Activated CD4-positive, alpha-beta T cell treated with anti-CD3 and anti-CD28 coated beads, Interleukin-2, amount 50 U/mL, for 4 hours (primary cell): ENCODE measurements at places on chromosomes 6 and 20.

GRCh38 chr6:145836170-145836569, 21.6 kb upstream of the FBXO30 start:
- DNase-seq: no peak

GRCh38 chr6:150936021-150936555, 70.6 kb downstream of the MTHFD1L start:
- no peak for DNase-seq

- no peak for DNase-seq
These were observed 307.2 kb downstream of the HIVEP2 start for GRCh38 chr6:142637624-142638351.

- no peak for DNase-seq
These were observed 19.4 kb downstream of the SDHAF4 start for GRCh38 chr6:70586114-70586513.

GRCh38 chr6:1834207-1834606, 224.5 kb downstream of the FOXC1 start:
- DNase-seq: no peak

GRCh38 chr20:61414455-61414991, 162.5 kb downstream of the CDH4 start:
- no peak for DNase-seq

- DNase-seq: no peak
These were observed 160.3 kb downstream of the KIF16B start for GRCh38 chr20:16412906-16413305.

DNA sequence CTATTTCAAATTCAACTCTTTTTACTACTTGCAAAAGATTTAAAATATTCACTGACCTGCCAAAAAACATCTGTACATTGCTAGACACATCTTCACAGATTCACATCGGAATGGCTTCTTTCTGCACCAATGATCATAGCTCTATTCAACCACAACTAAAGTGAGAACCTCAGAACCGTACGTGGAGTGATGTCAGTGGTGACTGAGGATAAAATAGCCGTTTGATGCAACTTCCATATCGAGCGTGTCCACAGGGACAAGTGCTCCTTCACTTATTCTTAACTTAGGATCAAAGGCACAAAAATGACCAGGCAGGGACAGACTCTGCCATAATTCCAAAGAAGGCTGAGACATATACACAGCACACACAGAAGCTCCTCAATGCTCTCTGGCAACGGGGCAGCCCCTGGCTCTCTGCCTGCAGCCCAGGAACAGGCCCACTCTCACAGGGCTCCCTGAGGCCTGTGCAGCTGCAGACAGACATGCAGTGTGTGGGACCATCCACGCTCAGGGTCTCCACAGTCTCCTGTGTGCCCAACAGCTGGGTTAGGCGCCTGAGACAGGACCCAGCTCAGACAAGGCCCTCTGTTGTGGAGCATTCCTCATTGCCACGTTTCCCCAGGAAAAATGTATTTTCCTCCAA, 22.8 kb downstream of the FYN start:
- DNase-seq: no peak

- DNase-seq: no peak
These were observed 92.4 kb downstream of the SMOC2 start for GRCh38 chr6:168533414-168533813.

- no peak for DNase-seq
These were observed 131.9 kb downstream of the TRMT11 start for GRCh38 chr6:126118058-126118755.

DNA sequence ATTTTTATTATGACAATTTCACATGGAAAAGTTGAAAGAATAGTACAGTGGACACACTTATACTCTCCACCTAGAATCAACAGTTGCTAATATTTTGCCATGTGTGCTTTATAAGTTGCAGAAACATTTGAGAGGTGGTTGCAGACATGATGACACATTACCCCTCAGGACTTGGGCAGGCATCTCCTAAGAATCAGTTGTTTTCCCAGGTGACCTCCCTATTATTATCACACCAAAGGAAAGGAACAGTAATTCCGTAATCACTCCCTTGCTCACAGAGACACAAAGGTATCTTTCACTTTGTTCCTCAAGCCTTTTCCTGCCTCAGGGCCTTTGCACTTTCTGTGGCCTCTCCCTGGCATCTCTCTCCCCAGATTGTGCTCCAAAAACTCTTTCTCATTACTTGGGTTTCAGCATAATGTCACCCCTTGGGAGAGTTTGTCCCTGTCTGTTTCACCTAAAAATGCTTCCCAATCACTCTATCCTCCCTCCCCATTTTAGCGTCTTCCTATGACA, 5.9 kb upstream of the SULF2 start:
- no peak for DNase-seq

DNA sequence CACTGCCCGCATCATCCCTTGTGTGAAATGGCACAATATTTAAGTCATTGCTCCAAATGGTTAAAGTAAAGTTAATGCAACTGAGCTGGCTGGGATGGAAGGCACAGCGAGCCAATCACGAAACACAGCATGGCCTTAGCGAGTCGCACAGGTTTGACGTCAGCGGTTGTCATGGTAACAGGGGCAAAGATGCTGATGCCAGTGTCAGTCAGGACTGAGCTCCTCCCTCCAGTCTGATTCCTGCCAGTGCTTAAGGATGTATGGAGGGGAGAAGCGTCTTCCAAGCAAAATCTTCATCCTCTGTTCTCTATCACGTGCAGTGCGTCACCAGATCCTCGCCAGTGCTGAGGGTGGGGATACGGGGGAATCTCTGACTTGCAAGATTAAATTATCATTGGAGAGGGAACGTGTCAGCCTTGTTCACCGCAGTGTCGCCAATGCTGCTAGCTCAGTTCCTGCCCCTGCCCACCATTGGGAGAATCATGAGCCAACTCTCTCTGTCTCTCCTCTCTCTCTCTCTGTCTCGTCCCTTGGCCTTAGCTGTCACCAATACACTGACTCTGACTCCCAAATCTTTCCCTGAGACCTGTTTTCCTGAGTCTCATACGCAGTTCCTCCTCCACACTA, 24.5 kb downstream of the TSPYL4 start:
- DNase-seq: no peak

- no peak for DNase-seq
These were observed 31.3 kb upstream of the SH3BGRL2 start for GRCh38 chr6:79599725-79600259.

- DNase-seq: no peak
These were observed 182.8 kb downstream of the GRM1 start for GRCh38 chr6:146211646-146212045.

- DNase-seq: no peak
These were observed 26.5 kb downstream of the PDE10A start for GRCh38 chr6:165636402-165637048.

- no peak for DNase-seq
These were observed 8.7 kb downstream of the SNX21 start for GRCh38 chr20:45842169-45842812.

DNA sequence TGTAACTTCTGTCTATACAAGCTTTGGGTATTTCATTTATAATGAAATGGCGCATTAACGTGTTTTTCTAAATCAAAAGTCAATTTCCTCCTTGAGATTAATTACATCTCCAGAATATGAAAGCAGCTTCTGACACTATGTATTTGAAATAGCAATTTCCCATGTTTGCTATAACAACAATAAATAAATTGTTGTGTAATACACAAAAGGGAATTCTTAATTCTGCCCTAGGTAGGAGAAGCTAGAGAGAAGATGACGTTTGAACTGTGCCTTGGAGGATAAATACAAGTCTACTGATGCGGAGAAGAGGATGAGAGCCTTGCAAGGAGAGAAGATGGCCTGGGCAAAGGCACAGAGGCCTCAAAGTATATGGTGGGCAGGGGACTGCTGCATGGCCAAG, 7.6 kb upstream of the HLA-DOA start:
- no peak for DNase-seq

DNA sequence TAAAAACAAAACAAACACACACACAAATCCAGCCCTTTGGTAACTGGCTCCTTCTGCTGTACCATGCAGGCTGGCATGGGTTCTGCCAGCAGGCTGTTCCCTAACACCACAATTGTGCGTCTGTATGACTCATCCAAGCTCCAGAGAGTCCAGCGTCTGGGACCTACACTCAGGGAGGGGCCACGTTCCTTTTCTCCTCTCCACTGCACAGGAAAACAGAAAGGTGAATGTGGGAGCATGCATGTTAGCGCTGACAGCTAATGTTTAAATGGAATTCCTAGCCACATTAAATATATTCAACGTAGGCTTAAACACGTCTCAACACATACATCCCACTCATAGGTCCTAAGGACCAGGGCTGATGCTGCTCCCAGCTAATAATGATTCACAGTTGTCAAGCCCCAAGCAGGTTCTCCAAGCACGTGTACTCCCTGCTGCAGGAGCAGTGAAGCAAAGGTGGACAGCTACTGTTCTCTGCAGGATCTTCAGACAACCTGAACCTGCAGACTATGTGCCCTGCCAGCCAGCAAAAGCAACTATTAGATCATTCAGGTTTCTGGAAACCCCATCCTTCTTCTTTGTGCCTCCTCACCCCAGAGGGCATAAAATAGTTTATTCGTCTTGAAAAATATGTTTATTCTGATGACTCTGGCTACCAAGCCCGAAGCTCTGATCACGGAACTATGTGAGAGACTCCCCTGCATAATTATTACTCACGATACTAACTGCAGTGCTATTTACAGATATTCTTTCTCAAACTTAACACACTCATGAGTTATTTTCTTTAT, 20.9 kb downstream of the MAP1LC3A start:
- DNase-seq: no peak

DNA sequence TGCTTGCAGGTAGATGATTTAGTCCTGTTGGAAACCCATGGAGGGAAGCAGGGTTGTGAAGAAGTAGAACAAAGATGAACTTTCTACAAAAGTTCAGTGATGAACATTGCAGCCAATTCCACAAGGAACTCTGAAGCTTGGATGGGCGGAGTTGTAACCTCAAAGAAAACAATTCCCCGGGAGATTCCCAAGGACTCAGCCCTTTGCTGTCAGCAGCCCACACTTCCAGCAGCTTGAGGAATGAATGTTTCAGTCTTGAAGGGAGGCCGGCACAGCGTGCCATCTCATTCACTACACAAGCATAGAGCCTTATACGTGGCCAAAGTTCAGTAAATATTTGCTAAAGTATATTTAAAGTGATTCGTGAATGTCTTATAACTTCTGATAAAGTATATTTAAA, 269.4 kb downstream of the NKAIN2 start:
- no peak for DNase-seq

GRCh38 chr6:28225056-28225834, at the start of gene ZSCAN9:
TSS of gene ZSCAN9 (plus strand) at chr6:28225275. CDS start at chr6:28227085, 1,810 bp downstream.
- no peak for DNase-seq

DNA sequence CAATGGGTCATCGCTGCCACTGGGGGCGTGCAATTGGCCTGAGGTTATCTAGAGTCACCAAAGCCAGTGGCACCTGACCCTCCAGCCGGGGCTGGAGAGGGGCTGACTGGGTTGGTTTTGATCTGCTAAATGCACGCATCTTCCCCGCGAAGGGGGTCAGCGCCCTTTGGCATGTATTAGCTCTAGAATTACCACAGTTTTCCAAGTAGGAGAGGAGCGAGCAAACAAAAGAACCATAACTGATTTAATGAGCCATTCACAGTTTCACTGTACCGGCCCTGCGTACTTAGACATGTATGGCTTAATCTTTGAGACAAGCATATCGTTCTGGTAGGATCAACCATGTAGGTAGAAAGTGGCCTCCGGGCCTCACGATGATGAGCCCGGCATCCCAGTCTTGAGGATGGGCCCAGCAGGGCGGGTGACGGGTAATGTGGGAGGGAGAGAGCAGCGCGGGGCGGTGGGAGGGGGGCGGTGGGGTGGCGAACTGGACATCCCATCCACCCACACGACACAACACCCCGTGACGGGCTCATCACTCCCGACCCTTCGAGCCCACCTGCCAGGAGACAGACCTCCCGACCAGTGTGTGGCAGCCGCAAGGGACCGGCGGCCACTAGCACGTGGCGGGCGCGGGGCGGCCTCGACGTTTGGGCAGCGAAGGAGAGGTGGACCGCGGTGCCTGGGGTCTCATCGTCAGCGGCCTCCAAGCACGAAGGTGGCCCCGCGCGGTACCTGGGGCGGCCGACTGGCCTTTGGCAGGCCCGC, 1957.5 kb upstream of the DEFB115 start:
- no peak for DNase-seq

- DNase-seq: no peak
These were observed 763 bp downstream of the BHLHE23 start for GRCh38 chr20:63005862-63006539.
